ENCODE measurements at places on chromosomes 1 and 21.

- no peak for DNase-seq
Observed at GRCh38 chr1:246372559-246372958, 134.5 kb downstream of the SMYD3 start.

GRCh38 chr1:245765230-245766000 lies 610.6 kb downstream of the KIF26B start:
- DNase-seq, result no peak

DNA sequence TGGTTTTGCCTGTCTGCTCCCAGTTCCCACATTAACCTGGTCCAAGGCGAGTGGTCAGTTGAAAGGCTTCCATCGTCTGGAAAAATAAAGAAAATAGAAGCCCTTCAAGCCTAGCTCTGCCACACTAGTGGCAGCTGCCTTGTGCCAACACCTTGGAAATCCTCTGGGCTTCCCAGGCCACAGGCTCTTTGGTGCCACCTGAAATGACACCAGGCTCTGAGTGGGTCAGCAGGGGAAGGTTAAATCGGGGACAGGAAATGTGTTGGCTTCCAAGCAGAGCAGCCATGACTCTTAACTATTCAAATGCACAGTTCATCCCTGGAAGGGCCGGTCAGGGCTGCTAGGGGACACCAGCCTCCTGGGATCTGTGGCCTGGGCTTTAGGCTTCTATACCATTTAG lies 558.7 kb downstream of the MATN1 start:
- no peak for DNase-seq

GRCh38 chr1:2477791-2478499 lies 1.9 kb downstream of the PLCH2 start:
- no peak for DNase-seq

GRCh38 chr1:35592991-35593769 lies 20.1 kb downstream of the TFAP2E start:
- no peak for DNase-seq

DNA sequence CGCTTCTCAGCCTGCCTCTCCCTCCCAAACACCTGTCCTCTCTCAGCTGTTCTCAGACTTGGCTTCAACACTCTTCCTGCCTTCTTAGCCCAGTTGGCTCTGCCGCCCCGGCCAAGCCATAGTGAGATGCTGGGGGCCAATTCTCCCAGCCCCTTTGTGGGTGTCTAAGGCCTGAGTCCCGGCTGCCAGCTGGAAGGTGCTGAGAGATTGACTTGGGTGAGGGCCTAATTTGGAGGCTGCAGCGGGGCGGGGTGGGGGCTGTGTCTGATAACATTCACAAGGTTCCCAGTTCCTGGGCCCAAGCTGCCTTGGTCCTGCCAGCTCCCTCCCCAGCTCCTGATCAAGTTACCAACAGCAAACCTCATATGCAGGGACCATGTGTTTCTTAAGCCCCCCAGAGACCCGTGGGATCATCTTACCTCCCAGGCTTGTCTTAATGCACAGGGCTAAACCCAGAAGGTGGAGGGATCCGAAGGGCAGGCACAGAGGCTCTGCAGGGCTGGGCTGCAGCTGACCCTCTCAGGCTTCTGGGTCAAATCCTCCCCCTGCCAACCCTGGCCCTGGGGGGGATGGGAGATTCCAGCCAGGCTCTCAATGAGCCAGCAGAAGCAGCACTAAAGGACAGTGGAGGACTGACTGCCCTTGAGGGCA lies 9.8 kb downstream of the INKA2 start:
- DNase-seq, result peak; percentile 85

- no peak for DNase-seq
Observed at GRCh38 chr1:150322310-150322709, 977 bp downstream of the PRPF3 start.

DNA sequence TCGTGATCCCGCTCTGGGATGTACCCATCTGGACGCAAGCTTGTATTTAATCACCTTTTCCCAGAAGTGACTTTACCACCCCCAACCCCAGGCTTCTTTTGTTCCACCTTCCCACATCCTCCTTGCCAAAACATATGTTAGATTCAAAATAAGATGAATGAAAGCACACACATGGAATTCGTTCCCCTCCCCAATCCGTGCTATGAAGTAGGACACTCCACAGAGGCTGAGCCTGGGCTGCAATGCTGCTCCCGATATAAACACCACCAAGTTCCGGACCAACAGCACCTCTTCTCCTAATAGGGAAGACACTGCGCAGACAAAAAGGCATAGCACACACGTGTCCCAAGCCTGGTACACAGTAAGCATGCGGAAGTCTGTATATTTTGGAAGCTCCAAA lies 86.1 kb downstream of the CLSTN1 start:
- DNase-seq, result no peak

DNA sequence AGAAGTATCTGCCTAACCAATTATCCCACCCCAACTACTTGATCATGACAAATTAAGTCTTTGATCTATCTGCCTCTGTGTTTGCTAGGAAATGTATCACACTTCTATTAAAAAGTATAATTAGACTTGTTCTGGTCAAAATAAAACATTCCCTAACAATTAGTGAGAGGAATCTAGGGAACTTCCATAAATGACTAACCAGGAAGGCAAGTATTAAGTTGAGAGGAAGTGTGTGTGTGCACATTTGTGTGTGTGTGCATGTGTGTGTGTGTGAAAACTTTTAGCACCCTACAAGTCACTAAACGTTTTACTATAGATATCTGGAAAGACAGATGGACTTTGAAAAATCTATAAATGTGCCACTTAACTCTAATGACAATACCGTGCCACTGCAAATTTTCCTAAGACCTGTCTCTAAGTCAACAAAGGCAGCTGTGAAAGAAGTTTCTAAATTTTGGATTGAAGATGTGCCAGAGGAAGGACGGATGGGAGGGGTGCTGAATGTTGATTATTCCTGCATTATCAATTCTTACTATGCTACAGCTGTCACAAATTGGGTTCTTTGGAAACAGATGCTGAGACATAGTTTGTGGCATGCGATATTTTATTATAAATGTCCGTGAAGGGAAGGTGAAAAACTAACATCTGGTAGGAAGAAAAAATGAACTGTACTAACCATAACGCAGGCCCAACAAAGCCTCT lies 567.1 kb downstream of the PTPRC start:
- no peak for DNase-seq

- no peak for DNase-seq
Observed at GRCh38 chr1:118902711-118903191, 85.4 kb downstream of the TBX15 start.

DNA sequence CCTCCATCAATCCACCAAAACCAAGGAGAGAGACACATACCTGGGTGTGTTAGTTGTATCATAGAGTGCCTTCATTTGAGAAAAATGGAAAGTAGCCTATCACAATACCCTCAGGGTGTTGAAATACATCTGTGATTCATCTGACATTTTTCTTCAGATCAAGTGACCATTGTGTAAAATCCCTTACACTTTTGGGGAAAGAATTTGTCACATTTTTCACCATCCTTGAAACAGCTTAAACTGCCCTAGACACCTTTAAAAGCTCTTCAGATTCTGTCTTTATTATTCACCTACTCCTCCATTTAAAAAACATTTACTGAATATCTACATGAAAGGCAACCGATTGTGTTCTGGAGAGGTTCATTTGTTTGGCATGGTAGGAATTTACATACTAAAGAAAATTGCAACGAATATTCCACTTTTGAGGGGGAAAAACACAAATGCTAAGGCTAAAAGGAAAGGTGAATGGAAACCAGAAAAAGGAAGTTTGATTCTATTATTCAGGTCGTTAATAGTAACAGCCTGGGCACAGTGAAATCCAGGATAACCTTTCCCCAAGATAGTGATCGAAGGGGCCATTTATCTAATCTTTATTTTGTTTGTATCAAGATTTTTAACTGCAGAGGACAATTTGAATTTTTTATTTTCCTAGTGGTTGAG lies 70.4 kb upstream of the SAMSN1 start:
- DNase-seq, result no peak

DNA sequence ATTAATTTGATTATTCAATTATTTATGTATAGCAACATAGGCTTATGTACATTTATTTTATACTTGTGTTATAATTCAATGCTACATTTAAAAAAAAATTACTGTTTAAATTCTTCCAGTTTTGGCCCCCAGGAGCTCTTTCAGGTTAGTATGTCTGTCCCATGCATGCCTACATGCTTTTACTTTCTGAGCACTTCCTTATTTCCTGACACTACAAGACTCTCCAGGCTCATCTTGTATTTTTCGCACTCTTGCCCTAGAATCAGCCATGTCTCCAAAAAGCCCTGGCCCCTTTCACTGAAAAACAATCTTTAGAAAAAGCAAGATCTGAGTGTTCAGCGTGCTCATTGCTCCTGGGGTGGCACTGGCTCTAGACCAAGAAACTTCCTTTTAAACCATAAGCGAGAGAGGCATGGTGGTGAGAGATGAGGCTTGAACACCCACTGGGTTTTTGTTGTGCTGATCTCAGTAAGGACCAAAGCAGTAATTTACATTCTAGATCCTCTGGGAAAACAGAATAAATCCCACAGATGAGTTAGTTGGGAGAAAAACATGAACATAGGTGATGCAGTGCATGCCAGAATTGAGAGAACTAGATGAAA lies 95.0 kb downstream of the SLC30A10 start:
- DNase-seq, result no peak

DNA sequence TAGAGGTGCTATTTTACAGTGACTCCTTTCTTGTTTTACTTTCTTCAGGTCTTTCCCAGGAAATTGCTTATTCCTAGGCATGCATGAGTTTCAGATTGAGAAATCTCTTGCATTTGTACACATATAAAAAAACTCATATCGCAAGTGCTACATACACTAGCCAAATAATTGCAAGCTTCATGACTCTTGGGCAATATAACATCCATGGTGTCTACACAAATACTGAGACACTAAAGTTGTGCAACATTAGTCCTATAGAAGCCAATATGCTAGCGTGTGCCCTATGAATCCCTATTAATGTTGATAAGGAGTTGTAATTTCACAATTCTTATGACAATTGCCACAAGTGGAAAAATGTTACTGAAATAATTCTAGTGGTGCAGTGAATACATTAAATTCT lies 591.0 kb downstream of the ADGRL2 start:
- no peak for DNase-seq

GRCh38 chr1:48026275-48026674 lies 29.1 kb upstream of the TRABD2B start:
- no peak for DNase-seq

- DNase-seq, result no peak
Observed at GRCh38 chr21:36261459-36261858, 58.5 kb upstream of the MORC3 start.

DNA sequence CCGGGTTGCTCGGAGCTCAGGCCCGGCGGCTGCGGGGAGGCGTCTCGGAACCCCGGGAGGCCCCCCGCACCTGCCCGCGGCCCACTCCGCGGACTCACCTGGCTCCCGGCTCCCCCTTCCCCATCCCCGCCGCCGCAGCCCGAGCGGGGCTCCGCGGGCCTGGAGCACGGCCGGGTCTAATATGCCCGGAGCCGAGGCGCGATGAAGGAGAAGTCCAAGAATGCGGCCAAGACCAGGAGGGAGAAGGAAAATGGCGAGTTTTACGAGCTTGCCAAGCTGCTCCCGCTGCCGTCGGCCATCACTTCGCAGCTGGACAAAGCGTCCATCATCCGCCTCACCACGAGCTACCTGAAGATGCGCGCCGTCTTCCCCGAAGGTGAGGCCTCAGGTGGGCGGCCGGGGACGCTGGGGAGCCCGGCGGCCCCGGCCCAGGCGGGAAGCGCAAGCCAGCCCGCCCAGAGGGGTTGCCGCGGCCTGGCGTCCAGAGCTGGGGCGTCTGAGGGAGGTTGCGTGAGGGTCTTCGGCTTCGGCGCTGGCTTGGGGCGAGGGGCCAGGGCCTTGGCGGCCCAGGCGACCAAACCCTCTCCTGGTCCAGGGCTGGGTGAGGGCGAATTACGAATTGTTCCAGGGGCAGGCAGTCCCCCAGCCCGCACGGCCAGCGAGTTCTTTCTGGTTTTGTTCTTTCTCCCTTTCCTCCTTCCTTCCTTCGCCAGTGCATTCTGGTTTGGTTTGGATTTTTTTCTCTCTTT lies 805 bp downstream of the SIM2 start:
- DNase-seq, result no peak

GRCh38 chr1:6796095-6796494 lies 10.8 kb downstream of the CAMTA1 start:
- DNase-seq, result no peak

DNA sequence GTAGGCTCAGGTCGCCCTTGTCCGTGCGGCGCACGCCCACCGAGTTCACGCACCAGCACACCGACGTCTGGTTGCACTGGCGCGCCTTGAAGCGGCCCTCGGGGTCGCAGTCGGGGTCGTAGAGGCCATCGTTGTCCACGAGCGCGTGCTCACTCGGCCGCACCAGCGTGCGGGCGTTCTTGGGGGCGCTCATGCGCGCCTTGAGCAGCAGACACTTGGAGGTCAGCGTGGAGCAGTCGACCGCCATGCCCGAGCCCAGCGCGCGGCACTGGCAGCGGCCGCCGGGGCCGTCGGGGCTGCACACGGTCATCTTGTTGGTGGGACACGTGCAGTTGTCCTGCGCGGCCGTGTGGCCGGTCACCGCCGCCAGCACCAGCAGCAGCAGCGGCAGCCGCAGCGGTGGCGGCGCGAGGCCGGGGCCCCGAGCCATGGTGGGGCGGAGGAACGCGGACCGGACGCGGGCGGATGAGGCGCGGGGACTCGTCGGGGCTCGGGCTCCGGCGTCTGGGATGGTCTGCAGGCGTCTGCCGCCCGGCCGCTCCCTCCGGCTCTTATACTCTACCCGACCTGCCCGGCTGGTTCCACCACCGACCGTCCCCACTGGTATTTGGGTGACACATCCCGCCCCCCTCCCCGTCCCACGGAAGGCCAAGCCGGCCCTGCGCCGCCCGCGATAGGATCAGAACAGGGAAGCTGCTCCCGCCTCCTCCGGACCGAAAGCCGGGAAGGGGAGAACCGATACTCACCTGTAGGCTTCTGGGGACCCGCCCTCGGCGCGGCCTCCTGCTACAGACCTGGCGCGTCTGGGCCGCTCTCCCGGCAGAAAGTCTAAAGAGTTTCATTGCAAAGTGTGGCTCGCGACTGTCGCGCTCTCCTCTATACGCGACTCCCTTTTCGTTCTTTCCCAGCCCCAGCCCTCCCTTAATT lies at the start of gene TACSTD2:
TSS of gene TACSTD2 (minus strand) at position 526 of the 927 bp plus-strand sequence. CDS start at position 430, 96 bp downstream.
- peak; percentile 34 for DNase-seq

- no peak for DNase-seq
Observed at GRCh38 chr1:225736437-225737098, 41.1 kb upstream of the SRP9 start.
